ENCODE measurements at places on chromosomes 6 and 20.

DNA sequence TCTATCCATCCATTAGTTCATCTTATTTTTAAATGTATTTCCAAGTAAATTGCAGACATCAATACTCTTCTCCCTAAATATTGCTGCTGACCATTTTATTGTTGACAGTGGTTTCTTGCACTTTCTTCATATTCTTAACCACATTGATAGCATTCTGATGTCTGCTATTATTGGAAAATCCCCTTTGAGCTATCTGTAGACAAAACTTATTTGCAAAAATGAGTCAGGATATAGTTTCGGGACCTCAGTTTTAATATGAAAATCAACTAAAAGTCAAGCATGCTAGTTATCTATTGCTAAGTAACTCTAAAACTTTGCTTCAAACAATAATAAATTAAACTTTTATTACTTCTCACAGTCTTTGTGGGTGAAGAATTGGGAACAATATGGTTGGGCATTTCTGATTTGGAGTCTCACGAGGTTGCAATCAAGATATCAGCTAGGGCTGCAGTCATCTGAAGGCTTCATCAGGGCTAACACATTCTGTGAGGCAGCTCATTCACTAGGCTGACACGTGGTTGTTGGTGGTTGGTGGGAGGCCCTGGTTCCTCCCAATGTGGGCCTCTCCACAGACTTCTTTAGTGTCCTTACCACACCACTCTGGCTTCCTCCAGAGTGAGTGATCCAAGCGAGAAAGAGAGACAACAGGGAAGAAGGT, 32.7 kb downstream of the CD109 start:
- no peak for DNase-seq

GRCh38 chr6:110690916-110691315, 124.4 kb downstream of the CDK19 start:
- no peak for DNase-seq

- DNase-seq, result no peak
Observed at GRCh38 chr20:55514531-55514930, 490.8 kb downstream of the CBLN4 start.

- DNase-seq, result no peak
Observed at GRCh38 chr6:151916680-151917164, 109.2 kb downstream of the ESR1 start.

DNA sequence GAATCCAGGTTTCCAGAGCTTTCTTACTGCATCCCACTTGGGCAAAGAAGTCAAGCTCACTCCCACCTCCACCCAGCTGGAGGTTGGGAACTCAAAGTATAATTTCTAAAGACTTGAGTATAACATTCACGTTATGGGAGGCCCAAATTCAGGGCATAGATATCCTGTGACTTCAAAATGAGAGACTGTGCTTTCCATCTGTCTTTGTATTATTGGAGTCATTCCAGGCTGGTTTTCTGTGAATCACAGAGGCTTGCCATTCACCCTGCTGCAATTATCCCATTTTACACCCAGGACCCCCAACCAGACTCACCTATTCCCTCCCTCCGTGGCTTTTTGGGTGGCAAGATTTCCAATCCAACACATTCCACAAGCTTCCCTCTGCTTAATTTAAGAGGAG, 19.3 kb upstream of the SRC start:
- no peak for DNase-seq

- no peak for DNase-seq
Observed at GRCh38 chr20:53399592-53400335, 193.9 kb downstream of the ZNF217 start.

DNA sequence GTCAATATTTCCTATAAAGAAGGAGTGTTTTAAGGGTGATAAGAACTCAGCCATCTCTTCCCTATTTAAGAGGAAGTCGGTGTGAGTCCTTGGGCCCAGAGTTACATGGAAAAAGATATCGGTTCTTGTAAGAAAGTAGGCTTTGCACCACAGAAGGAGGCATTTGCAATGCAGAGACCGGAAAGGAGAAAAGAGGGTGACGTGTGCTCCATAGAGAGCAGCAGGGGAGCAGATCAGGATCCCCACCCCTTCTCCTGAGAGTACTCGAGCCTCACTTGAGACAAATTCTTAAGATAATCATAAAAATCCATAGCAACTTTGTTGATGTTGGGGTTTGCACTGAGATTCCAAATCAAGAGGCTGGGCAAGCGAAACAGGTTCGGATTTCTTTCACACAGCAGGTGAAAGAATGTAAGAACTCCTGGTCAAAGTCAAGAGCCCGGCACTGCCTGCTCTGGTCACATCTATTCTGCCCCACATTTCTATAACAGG, 27.8 kb downstream of the FOXA2 start:
- DNase-seq, result no peak

DNA sequence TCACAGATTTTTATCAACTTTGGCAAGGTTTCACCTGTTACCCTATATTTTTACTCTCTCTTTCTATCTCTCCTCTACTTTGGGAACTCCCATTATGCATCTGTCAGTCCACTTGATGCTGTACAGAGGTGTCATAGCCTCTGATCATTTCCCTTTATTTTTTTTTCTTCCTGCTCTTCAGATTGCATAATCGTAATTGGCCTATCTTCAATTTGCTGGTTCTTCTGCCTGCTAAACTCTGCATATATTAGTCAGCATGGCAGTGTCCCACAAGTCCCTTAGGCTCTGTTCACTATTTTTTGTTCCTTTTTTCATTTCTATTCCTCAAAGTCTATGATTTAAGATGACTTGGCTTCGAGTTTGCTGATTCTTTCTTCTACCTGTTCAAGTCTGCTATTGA, 44.7 kb upstream of the MICB start:
- no peak for DNase-seq

- DNase-seq, result no peak
Observed at GRCh38 chr6:139919107-139920026, 544.9 kb upstream of the CITED2 start.

DNA sequence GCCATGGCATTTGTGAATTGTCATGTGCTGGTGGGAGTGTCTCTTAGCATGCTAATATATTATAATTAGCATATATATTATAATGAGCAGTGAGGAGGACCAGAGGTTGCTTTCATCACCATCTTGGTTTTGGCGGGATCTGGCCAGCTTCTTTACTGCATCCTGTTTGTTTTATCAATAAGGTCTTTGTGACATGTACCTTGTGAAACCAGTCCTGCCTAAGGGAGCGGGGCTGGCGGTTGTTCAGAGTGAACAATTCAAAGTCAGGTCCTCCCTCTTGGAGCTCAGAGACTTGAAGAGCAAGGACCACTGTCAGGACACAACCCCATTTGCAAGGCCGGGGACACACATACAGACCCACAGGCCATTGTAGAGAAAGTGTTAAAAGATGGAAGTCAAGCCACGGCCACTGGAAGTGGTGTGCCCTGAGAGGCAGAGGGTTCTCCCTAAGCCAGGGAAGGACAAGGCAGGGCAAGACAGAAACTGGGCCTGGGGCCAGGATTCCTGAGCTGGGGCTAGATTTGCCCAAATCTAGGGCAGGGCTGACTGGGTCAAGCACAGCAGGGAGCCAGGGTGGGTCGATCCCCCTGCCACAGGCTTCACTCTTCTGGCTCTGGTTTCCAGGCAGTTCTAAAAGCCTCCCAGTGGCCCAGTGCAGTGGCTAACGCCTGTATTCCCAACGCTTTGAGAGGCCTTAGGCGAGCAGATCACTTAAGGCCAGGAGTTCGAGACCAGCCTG, 14.2 kb downstream of the SLC52A3 start:
- DNase-seq, result no peak

- no peak for DNase-seq
Observed at GRCh38 chr6:10417681-10418104, 2.8 kb upstream of the TFAP2A start.

DNA sequence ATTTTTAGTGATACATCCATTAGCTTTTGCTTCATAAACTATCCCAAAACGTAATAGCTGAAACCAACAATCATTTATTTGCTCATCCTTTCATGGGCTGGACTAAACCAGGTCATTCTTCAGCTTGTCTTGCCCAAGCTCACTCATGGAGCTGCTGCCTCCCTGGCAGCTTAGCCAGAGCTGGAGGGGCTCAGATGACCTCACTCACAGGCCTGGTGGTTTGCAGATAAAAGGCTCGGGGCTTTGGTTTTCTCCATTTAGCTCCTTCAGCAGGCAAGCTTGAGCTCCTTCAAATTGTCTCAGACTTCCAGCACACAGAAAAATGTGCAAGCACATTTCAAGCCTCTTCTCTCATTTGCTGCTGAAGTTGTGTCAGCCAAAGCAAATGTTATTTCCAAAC, 139.1 kb downstream of the BTBD3 start:
- DNase-seq, result no peak

DNA sequence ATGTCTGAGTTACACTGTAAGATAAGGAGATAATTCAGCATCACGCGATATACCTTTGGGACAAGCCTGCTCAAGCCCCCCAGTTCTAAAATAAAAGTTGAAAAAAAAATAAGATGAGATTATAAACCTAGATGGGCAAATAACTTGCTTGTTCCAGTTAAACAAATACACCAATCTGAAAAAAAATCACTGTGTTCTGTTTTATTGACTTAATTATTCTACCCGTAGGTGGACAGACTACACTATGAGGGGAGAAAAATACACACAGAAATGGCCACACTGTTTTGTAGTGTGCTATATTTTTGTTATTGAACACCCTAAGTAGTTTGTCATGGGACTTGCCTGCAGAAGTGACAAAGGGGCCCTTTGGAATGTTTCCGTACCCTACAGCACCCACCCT, 70.9 kb downstream of the CRYBG1 start:
- no peak for DNase-seq

DNA sequence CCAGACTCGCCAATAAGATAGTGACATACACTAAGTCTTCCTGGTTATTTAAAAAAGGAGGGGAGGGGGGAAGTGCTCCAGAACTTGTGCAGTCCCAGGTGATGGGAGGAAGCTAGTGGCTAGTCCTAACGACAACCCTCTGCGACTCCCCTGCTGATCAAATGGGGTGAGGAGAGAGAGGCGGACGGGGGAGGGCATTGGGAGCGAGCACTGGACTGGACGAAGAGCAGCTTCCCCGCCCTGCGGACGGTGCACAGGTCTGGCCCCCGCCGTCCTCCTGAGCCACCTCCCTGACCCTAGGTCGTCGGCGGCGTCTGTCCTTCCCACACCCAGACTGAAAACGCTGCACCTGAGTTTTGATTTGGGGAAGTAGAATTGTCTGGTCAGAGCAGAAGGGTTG, 2.2 kb upstream of the OLIG3 start:
- no peak for DNase-seq

DNA sequence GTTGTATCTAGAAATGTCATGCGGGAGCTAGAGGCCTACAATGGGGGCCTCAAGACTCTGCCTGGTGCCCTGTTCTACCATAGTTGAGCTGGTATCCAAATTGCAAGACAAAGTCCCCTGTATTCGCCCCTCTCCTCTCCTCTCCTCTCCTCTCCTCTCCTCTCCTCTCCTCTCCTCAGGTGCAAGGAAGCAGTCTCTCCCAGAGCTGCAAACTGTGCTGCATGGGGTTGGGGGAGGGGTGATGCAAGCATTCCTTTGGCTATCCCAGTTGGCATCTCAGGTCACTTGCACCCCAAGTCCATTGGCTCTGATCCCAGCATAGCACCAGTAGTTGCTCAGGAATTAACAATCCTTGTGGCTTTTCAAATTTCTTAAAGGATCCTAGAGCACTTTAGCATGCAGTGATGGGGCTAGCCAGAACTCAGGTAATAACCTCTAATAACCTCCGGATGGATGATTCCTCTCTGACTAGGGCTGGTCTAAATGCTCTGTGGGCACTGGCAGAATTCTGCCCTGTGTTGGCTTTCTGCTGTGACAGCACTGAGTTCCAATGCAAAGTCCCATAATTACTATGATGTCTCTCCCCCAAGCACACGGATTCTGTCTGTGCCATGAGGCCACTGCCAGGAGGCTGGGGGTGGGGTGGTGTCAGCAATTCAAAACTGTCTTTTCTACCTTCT, 35.3 kb downstream of the TAF11 start:
- no peak for DNase-seq

DNA sequence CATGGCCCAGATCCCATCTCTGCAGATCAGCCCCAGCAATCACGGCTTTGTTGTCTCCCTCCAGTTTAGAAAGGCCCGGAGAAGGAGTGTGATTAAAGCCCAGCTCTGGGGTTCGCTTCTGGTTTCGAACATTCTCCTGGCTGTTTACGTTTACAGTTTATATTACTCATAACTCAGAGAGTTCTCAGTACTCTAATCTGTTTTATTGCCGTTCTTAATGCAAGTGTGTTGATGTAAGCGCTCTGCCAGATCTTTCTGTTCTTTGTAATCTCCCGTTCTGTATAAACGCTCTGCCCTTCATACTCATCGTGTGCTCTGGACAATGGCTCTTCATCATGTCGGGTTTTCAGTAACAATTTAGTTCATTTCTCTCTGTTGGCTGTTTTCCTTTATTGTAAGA, 118.0 kb upstream of the PRND start:
- no peak for DNase-seq

DNA sequence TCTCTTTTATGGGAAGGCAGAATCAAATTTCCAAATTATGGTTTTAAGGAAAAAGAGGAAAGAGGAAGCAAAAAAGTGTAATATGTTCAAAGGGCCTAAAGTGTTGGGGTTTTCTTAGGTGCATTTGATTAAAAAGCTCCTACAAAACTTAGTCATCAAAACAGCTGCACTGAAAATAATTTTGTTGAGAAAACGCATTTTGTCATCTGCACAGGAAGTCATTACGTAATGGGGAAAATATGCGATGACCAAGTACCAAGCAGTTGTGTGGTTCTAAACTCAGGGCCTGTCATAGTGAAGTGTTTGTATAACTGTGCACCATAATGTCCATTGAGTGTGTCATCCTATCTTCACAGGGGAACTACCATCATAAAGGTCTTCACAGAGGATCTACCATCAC, 15.6 kb downstream of the HAO1 start:
- no peak for DNase-seq

GRCh38 chr6:130120731-130121130, 102.0 kb downstream of the SAMD3 start:
- no peak for DNase-seq

DNA sequence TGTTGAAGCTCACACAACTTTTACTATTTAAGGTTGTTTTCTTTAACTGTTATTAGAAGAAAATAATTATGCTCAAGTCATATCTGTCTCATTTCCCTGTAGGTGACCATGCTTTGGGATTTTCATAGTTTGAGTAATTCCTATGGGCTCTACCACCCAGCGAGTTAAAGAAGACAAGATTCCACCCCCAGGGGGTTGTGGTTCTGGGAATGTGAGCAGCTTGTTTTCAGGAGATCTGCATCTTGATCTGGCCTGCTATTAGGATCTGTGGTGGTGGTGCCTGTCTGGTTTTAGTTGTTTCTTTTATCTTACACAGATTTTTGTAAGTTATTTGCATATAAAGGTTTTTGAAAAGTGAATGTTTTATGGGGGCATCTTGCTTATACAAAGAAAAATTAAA, 20.2 kb upstream of the REV3L start:
- no peak for DNase-seq

GRCh38 chr20:21397341-21398108, at the start of gene NKX2-4:
TSS of gene NKX2-4 (minus strand) at chr20:21397526. CDS start at chr20:21397399, 127 bp downstream.
- no peak for DNase-seq

GRCh38 chr6:21067521-21067920, 526.0 kb upstream of the SOX4 start:
- DNase-seq, result no peak

DNA sequence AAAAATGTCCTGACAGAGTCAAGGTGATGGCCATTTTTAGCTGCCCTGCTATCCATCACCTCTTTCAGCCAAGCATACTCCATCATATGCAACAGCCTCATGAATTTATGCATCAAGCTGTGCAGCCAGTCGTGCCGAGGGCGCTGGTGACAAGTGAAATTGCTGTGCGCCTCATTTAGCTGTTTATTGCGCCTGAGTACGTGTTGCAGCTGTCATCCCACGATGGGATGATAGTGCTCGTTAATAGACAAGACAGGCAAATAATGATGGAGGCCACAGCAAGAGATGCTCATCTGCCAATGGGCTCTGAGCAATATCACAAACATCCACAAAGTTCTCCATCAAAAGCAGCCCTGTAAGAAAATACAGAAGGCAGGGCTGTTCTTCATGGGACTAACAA, 562.3 kb upstream of the POU3F2 start:
- no peak for DNase-seq
